ENCODE measurements at places on chromosomes 7 and 10.

DNA sequence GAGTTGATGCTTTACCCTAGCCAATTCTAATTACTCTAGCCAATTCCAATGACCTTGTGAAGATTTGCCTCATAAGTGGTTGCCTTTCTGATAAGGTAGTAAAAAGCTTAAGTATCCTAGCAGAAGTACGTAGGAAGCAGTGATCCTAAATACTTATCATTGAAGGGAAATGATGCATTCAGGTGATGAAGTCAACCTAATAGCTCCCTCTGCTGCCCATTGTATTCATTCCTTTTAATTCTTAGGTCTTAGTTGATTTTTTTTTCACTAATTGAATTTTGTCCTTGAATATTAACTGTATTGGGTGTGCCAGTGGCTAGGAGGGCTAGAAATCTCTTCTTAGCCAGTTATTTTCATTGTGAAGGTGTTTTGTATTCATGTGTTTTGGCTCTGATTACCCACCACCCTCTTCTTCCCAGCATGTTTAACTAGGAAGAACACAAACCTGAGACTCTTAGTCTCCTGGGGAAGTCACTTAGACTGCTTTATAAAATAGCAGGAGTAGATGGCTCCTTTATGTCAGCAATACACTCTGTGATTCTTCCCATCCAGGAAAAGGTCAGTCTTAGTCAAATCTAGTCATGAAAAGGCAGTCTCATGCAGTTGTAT is 46.3 kb downstream of the PLEKHA8 start:
- DNase-seq: peak; percentile 65

GRCh38 chr7:132548489-132549078 is 27.7 kb downstream of the PLXNA4 start:
- DNase-seq: no peak

GRCh38 chr7:100803398-100804161 is 23.7 kb downstream of the EPHB4 start:
- DNase-seq: peak; percentile 98

DNA sequence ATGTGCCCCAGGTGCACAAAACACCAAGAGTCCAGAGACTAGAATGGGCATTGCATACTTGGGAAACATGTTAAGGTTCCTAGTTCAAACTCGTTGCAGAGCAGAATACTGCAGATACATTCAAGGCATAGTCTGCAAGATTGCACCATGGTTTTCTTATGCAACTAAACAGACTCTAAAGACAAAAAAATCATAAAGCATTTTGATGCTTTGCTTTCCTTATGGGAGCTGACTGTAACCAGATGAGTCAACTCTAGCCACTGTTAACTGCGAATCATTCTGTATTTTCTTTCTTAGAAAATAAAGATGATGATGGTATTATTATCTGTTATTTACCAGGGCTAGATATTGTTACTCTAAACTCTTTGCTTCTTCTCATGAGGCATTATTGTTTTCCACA is 19.7 kb downstream of the TRUB1 start:
- DNase-seq: no peak

DNA sequence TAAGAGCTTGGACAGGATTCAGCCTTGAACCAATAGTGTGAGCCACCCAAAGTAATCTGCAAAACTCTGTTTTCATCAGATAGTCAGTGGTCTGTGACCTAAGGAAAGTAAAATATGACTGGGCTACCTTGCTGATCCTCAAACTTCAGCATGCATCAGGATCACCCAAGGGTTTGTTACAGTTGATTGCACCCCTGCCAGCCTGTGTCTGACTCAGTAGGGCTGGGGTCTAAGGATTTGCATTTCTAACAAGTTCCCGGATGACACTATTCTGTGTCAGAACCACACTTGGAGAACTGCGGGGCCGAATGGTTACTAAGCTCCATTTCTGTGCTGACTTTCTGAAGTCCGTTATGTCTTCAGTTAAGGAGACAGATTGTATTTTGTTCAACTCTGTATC is 40.6 kb upstream of the TSPAN13 start:
- DNase-seq: no peak

DNA sequence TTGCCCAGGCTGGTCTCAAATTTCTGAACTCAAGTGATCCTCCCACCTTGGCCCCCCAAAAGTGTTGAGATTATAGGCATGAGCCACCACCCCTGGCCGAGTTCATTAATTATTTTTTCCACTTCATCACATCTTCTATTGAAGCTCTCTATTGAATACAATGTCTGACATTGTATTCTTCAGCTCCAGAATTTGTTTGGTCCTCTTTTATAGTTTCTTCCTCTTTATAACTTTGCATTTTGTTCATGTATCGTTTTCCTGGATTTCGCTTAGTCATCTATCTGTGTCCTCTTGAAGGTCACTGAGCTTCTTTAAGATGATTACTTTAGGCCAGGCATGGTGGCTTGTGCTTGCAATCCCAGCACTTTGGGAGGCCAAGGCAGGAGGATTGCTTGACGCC is 30.2 kb downstream of the NOM1 start:
- DNase-seq: no peak

DNA sequence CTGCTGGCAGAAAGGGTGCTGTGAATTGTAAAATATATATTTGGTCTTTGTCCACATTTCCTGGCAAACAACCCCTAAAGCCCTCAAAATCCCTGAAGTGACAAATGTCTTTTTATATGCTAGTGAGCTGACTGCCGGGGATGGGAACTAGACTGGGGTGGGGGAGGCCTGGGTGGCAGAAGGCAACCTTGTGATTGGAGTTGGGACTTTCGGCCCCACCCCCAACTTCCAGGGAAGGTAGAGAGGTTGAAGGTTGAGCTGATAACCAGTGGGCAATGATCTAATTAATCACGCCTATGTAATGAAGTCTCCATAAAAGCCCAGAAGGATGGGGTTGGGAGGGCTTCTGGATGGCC is 2.7 kb downstream of the EPHA1 start:
- no peak for DNase-seq

- no peak for DNase-seq
Observed at GRCh38 chr10:119533473-119533872, 9.0 kb downstream of the RGS10 start.

- no peak for DNase-seq
Observed at GRCh38 chr10:80283119-80283518, 6.3 kb downstream of the MAT1A start.

DNA sequence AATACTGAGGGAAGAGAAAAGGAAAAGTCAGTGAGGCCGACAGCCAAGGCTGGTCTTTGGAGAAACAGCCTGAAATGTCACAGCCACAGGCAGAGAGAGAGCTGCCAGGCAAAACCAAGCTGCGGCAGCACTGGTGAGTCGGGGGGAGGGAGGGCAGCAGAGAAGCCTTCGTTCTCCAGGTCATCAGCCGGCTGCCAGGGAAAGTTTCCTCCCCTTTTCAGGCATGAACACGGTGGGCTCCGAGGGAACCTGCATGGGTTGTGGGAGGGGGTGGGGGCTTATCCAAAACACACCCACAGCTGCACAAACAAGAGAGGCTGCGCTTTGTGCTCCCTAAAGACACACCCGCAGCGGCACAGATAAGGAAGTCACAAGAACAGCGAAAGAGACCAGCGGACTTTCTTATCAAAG is 62.3 kb upstream of the NKX6-2 start:
- DNase-seq: peak; percentile 40

- no peak for DNase-seq
Observed at GRCh38 chr10:124918191-124918830, 23.6 kb upstream of the ZRANB1 start.

- DNase-seq: peak; percentile 56
Observed at GRCh38 chr7:74480861-74481417, 27.2 kb downstream of the GTF2IRD1 start.

GRCh38 chr10:6399231-6399741 is 180.8 kb downstream of the PRKCQ start:
- peak; percentile 75 for DNase-seq

GRCh38 chr7:50304911-50305582 is 531 bp downstream of the IKZF1 start:
- peak; percentile 84 for DNase-seq

- no peak for DNase-seq
Observed at GRCh38 chr7:50727072-50727471, 55.6 kb downstream of the GRB10 start.

GRCh38 chr10:8424555-8425211 is 370.2 kb downstream of the GATA3 start:
- DNase-seq: no peak

GRCh38 chr10:131743190-131744151 is 157.3 kb upstream of the PPP2R2D start:
- peak; percentile 99 for DNase-seq

DNA sequence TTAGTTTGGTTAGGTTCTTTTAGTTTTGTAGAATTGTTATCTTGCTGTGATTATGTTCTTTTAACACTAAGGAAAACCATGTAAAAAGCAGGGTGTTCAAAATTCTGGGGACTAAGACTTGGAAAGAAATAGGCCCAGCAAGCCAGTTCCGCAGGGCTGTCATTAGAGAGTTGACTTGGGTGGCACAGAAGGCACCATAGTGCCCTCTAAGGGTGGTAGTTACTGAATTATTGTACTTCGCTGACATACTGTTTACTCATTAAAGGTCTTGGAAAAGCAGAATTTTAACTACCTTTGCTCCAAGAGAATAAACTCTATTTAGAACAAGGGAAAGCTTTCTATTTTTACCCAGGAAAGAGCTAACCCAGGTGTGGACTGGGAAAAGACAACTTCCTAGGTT is 86.5 kb downstream of the OTUD1 start:
- DNase-seq: peak; percentile 15

DNA sequence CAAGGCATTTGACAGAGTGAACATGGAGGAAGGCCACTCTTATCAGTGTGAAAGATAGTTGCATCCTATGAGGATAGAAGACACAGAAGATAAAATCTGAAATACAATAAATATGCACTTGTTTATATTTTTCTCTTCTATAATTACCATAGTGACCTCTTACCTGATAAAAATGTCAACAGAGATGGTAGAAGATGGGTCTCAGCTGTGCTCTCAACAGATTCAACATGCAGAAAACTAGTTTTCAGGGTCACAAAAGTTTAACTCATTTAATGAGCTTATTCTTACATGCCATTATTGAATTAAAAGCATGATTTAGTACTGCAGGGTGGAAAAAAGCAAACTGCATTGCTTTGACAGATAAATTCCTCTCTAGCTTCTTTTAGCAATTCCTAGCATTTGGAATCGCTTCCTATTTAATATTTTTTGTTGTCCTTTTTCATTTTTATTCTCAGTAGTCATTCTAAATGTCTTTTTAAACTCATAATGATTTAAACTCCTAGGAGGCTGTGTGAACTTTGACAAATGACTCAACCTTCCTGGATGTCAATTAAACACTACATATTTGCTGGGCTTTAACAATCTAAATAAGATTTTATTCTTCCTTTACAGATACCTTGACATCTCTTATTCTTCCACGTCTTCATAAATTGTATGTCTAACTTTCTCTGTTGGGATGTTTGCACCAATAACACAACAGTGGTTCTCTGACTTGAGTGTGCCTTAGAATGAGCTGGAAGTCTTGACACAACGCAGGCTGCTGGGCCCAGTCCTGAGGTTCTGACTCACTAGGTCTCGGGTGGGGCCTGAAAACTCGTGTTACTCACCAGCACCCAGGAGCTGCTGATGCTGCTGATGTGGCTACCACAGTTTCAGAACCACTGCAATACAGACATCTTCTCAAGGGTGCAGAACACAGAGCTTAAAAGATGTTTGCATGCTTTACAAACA is 565.5 kb upstream of the IGFBP3 start:
- DNase-seq: no peak

DNA sequence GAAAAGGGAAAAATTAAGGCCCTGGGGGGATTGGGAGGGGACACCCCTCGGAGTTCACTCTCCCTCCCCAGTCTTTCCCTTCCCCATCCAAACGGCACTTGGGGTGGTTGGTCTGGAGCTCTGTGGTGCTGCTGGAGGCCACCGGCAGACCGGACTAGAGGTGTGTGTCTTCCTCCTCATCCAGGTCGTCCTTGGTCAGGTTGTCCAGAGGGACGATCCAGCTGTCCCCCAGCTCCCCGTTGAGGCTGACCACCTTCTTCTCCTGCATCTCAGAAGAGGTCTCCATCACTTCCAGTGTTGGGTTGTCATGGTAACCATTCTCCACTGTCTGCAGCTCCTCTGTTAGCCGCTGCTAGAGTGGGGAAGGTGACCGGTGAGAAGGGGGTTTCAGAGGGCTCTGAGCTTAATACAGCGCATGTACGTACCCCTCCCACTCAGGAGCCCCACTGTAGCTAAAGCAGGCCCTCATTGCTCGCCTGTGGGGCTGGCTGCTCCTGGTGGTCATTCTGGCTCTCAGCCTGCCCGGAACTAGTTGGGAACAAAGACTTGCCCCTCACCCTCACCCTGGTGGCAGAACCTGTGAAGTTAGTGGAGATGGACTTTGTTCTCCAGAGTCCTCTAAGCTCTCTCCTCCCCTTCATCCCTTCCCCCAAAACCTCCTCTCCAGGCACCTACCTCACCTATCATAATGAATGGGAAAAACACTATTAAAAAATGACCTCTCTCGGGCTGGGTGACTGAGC is 52.1 kb downstream of the PODXL start:
- DNase-seq: no peak

GRCh38 chr7:133372337-133372736 is 119.5 kb downstream of the EXOC4 start:
- no peak for DNase-seq

DNA sequence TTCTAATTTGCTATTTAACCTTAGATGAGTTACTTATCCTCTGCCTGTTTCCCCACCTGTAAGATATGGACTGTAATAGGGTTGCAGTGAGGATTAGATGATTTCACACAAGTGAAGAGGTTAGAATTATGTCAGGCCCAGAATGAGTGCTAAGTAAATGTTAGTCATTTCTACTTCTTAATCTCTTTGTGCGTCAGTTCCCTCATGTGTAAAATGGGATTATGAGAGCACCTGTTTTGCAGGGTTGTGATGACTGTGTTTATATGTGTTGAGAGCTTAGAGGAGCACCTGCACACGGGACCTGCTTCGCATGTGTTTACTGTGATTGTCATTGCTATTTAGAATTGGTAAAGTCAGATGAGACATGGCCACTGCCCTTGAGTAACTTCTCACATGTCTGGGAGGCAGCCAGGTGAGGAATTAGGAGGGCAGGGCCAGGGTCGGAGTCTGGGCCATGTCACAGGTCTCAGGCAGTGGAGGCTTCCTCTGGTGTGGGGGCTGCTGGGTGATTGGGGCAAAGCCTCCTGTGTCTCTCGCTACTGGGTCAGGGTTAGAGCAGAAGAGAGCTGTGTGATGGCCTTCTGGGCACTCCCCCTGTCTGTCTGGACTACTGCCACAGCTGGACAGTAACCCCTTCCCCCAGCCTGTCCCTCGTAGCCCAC is 106.7 kb downstream of the WDFY4 start:
- DNase-seq: no peak

DNA sequence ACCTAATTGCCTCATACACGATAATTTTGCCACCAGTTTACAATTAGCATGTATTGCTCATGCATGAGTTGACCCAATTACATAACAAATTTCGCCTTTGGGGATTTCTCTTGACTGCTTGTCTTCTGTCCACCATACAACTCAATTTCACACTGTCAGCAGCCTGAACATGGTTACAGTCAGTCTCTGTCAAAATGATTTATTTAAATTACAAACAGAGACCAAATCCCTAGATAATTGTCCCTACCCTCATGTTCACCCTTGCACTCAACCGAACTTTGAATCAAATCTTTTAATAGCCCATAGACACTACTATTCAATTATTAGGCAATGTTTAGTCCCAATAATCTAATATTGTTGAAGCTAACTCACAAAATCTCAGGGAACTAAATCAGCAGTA is 59.7 kb upstream of the NEBL start:
- peak; percentile 1 for DNase-seq

Measured in NB4 (cell line).